ENCODE measurements at places on chromosomes 2 and 18.

DNA sequence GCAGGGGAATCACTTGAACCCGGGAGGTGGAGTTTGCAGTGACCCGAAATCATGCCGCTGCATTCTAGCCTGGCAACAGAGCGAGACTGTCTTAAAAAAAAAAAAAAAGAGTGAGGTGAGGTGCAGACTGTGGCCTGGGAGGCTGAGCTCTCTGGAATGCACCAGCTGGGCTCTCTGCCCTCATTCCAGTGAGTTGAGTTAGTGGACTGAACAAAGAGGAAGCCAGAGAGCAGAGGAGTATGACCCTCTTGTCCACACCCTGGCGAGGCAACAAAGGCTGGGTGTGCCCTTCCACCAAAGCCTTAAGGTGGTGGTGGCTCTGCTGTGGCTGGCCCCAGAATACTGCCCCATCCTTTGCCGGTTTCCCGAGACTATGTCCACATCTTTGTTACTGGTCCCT is 71.3 kb upstream of the ACKR3 start:
- no peak for DNase-seq

DNA sequence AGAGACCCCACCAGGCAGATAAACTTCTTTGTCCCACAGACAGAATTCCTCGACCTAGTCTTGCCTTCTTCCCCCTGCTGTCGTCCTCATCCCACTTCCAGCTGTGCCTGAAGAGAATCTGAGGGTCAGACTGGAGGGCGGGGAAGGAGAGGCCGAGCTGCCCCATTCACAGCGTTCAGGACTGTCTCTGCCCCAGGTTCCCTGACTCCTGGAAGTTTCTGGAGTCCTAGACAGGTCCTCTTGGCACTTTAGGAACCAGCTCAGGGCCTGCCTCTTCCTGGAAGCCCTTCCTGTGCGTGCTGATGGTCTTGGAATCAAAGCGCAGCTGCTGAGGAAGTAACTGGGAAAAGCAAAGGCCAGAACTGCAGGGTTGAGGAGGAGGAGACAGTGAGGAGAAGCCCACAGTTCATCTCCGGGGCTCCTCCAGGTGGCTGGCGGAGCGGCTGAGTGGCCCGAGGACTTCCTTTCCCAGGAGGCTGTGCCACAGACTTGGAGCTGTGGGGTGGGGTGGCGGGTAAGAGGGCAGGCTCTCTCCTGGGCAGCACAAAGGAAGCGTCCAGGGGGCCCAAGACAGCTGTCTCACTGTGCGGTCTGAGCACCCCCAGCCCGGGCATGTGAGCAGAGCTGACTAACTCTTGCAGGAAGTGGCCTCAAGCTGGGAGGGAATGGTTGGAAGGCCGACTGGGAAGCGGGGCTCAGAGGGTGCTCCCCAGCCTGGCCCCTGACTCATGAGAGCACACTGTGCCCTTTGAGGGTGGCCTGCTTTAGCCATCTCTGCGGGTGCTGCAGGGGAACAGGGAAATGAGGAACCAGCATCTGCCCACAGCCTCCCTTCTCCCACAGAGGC is 39.5 kb downstream of the SDC1 start:
- DNase-seq, result peak; percentile 91

- DNase-seq, result no peak
Measured at GRCh38 chr2:27828305-27828704, 56.8 kb downstream of the MRPL33 start.

DNA sequence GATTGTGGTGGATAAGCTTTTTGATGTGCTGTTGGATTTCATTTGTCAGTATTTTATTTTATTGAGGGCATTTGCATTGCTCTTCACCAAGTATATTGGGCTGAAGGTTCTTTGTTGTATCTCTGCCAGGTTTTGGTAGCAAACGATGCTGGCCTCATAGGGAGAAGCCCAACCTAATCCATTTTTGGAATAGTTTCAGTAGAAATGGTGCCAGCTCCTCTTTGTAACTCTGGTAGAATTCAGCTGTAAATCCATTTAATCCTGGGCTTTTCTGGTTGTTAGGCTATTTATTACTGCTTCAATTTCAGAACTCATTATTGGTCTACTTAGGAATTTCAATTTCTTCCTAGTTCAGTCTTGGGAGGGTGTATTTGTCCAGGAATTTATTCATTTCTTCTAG is 309.8 kb upstream of the SETBP1 start:
- DNase-seq, result no peak

GRCh38 chr2:162917626-162918025 is 79.1 kb upstream of the KCNH7 start:
- peak; percentile 75 for DNase-seq

DNA sequence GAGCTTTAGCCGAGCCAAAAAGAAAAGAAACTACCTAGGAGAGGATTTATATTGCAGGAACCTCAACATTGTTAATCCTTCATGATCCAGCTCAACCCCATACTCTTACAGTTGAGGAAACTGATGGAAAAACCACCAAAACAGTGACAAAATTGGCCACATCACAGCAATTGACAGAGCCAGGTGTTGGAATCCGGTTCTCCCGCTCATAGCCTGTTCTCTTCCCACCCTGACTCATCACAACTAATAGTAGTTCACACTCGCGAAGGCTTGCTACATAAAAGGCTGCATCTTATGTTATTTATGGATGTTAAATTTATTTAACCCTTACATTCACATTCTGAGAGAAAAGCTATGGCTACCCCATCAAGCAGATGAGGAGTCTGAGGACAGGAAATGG is 33.7 kb downstream of the SLC9A4 start:
- no peak for DNase-seq

- DNase-seq, result peak; percentile 26
Measured at GRCh38 chr2:48228345-48228684, 301.6 kb upstream of the STON1 start.

- no peak for DNase-seq
Measured at GRCh38 chr2:6492573-6492972, 373.1 kb downstream of the CMPK2 start.

GRCh38 chr2:183536290-183536689 is 412.0 kb downstream of the NUP35 start:
- DNase-seq, result no peak

GRCh38 chr18:66495844-66496243 is 108.0 kb downstream of the CDH19 start:
- DNase-seq, result peak; percentile 59

GRCh38 chr18:32420084-32420750 is 50.5 kb downstream of the GAREM1 start:
- no peak for DNase-seq

DNA sequence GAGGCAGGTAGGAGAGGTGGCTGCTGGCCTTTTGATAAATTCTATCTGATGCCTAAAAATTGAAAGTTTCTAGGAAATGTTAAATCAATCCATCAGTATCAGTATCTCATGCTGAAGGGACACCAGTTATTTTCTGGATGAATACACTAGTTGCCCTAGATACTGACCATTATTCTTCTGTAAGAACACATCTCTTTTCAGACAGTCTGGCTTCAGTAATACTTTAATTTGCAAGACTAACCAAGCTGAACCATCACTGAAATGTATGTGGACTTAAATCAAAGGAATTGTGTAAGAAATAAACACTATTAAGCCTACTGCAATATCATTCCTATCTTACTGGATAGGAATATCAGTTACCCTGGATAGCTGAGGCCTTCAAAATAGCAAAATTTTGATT is 1546.3 kb downstream of the LRP1B start:
- DNase-seq, result no peak

- peak; percentile 38 for DNase-seq
Measured at GRCh38 chr2:42859791-42860190, 67.4 kb upstream of the HAAO start.

GRCh38 chr2:119950966-119951365 is 61.9 kb upstream of the EPB41L5 start:
- no peak for DNase-seq

DNA sequence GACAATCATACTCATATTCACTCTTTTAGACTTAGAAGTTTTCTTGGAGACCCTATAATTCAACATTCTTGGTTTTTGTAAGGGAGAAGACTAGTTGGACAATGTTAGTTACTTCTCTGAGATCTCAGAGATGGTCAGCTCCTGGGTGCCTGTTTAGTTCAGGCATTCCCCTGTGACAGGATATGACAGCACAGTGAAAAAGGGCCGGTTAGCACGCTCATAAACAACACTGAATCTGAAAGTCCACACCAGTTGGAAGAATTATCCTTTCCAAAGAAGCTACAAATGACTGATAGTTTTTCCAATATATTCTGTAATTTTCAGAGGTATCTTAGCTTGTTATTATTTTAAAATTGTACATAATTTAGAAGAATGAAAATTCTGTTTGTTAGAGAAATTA is 75.7 kb downstream of the ADAM23 start:
- no peak for DNase-seq

- DNase-seq, result no peak
Measured at GRCh38 chr2:228845162-228845925, 425.7 kb downstream of the PID1 start.

GRCh38 chr2:120298173-120298835 is 45.7 kb downstream of the RALB start:
- no peak for DNase-seq

- DNase-seq, result no peak
Measured at GRCh38 chr2:106642679-106643078, 155.5 kb downstream of the CD8B2 start.

DNA sequence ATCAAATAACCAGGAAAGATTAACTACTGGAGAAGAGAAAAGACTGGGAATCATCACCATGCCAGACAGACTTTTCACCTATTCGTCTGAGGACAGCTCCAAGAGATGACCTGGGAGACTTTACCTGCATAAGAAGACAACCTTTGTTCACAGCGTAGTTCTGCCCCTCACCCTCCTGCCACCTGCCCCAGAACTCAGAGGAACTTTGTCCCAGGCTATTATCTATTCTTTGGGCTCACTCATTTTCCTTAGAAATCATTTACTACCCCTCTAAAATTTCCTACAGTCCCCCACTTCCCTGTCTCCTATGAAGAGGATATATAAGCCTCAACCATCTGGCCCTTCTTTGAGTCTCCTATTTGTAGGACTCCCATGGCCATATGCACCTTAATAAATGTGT is 19.3 kb upstream of the COPS8 start:
- DNase-seq, result no peak

DNA sequence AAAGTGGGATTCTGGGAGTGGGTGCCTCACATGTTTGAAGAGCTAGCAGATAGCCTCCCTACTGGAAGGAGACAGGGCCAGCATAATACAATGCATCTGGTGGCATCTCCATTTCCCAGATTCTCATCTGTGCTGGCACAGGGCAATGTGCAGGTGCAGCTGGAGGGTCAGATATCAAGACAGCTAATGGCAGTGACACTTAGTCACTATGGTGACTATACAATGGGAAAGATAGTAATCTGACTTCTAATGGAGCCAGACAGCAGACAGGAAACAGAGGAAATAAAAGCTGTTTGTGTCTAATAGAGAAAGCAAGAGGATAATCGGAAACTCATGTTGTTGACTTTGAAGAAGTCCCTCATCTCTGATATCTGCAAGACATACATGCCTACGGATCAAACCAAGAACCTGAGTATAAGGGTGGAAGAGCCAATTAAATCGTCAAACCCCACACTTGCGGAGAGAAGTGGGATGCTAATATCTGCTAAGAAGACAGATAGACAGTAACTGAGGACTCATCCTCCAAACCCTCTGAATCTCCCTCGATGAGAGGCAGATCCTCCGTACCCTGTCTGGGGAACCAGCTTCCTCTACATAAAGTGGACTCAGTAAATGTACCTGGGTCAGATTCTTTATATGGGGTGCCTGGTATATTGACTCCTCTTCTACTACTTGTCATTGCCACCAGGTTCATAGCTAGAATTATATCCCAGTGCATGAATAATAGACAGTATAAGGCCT is 692.7 kb downstream of the SOCS6 start:
- no peak for DNase-seq

DNA sequence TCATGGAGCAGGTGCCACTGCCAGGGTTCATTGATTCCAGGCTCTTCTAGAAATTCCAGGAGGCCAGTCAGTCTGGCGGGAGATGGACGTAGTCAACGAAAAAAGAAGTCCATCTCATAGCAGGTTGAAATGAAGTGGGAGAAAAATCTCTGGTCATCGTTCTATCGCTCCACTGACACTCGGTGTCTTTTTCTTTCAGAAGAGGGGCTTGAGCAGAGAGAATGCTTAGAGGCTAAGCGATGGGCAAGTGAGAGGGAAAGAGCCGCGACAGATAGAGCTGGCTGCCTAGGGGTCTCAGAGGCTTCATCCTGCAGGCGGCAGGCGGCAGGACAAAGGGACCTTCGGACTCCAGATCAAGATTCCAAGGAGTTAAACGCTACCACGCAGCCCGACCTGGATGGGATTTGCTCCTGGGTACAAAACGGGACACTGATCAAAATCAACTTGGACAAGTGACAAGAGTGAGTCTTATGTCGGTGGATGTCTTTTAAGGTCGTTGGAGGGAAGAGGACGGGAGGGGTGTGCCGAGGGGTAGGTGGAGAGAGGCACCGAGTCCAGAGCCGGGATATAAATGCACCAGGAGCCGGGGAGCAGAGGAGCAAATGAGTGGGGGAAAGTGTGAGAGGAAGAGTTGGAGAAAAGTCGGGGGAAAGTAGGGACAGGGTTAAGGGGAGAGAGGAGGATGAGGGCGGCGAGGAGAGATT is 677 bp upstream of the TMEM178A start:
- DNase-seq, result no peak

DNA sequence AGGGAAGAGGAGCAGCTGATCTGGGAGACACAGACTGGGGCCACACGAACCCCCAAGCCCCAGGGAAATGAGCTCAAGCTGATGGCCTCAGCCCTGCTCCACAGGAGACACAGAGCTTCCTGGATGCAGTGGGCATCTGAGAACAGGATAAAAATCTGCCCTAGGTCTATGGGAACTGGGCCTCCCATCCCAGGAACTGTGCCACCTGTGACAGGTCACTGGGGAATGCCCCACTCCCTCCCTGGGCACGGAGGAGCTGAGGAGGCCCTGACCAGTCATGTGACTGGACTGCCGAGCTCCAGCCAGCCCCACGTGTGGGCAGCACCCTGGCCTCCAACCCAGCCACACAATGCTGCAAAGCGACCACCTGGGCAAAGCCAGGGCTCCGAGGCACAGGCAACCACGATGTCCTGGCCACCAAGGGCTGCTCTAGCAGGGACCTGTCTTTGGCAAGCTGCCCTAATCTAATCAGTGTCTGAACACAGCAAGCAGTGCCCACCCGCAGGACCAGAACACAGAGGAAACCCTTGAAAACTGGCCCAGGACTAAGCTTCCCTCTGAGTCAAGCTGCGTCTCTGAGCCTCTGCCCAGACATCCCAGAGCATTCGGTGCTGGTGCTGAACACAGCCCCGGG is 57.8 kb upstream of the ID2 start:
- DNase-seq, result no peak

GRCh38 chr2:241040081-241040803 is 41.8 kb downstream of the SNED1 start:
- no peak for DNase-seq

DNA sequence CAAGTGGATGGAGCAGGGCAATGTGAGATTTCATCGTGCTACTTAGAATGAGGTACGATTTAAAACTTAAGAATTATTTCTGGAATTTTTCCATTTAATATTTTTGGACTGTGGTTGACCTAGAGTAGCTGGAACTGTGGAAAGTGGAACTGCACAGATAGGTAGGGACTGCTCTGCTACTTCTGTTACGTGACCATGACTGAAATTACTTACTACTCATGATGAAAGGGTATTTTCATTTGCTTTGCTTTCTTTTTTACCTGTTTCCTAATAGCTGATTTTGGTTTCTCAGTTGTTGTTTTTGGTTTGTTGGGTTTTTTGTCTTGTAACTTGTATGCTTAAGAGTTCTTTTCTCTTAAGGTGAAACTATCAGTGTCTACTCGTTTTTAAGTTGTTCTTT is 11.4 kb downstream of the UBE2E3 start:
- DNase-seq, result no peak

Measured in NB4 (cell line).